ENCODE measurements at places on chromosomes 5 and 9. TPM values are rescaled to one million over a fixed set of nuclear protein-coding genes. Genes with fewer than 3 reads are reported as not detected.

DNA sequence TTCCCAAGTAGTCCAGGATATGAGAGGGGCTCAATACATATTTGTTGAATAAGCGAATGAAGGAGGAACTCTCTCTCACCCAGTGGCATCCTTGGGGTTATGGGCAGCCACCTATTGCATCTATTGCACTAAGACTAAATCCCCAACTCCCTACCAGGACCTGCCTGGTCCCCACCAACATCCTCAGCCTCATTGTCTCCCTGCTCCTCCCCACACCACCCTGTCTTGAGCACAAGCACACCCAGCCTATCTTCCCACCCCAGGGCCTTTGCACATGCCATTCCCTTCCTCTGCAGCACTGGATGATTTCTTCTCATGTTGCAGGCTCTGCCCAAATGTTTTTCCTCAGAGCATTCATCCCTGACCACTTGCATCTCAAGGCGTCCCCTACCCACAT lies 133.8 kb downstream of the BARX1 start:
- no peak for DNase-seq

- no peak for DNase-seq
Observed at GRCh38 chr5:89662499-89662898, 747.1 kb downstream of the CETN3 start.

GRCh38 chr9:129869585-129870501 lies 34.6 kb downstream of the USP20 start:
- no peak for DNase-seq

Gene UBAP2
- 26.5 TPM for total RNA-seq

Gene RGS14
- total RNA-seq = 34.7 TPM

GRCh38 chr9:129278391-129279237 lies 100.6 kb upstream of the IER5L start:
- DNase-seq = no peak

GRCh38 chr5:167710444-167711073 lies 580.9 kb upstream of the WWC1 start:
- no peak for DNase-seq

Gene PCDHGB5
- total RNA-seq = 0.14 TPM

DNA sequence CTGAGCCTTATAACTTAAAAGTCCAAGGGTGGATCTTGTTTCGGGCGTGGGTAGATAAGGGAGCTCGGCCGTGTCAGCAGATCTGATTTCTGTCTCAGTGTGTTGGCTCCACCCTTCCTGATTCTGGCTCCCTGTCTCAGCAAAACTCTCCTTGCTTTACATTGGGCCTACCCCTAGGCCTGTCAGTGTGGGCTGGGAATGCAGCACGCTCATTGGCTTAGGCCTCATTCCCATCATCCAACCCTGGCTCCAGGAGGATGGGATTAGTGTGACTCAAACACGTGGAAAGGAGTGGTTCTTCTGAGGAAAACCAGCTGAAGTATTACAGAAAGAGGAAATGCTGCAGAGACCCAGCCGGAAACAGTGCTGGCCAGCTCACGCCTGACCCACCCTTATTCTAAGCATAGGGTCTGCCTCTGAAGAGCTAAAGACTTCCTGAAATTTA lies 59.9 kb downstream of the ZFAND5 start:
- peak; percentile 79 for DNase-seq

Gene FOXD4
- total RNA-seq = 0.20 TPM

DNA sequence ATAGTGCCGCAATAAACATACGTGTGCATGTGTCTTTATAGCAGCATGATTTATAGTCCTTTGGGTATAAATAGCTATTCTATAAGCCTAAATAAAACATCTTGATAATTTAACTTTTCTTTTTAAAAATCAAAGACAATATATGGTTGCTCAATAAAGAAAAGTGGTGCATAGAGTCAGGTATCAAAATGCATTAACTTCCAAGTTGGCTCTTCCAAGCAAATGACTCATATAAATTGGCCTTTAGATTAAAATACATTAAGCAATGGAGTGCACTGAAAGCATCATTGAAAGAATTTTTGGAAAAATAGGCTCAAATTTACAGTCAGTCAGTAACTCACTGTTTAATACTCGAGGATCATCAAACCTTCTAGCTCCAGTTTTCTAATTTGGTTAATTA lies 106.6 kb downstream of the PLCXD3 start:
- no peak for DNase-seq

GRCh38 chr5:31029925-31030324 lies 163.6 kb upstream of the CDH6 start:
- DNase-seq = no peak

Gene SLCO6A1
- total RNA-seq = not detected

Gene CCDC192
- not detected for total RNA-seq

DNA sequence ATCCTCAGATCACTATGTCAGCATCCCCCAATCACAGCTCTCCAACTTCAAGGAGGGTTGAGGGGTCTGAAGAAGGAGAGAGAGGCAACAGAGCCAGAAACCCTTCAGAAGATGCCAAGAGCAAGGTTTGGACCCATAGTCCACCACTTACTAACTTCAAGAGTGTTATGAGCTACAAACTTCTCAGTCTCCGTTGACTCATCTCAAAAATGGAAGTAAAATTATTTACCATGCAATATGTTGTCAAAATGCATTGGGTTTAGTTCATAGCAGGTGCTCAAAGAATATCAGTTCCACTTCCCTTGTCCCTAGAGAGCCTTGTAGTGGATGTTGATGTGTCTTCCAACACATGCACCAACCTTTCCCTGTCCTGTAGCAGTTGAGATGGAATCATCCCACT lies 116.0 kb downstream of the KCNIP1 start:
- no peak for DNase-seq

GRCh38 chr9:72527801-72528195 lies 6.4 kb downstream of the TMC1 start:
- DNase-seq = no peak

Gene AK6
- total RNA-seq = 10.6 TPM

Gene CA9
- not detected for total RNA-seq

- DNase-seq = no peak
Observed at GRCh38 chr5:157072508-157072907, 13.6 kb upstream of the HAVCR1 start.

DNA sequence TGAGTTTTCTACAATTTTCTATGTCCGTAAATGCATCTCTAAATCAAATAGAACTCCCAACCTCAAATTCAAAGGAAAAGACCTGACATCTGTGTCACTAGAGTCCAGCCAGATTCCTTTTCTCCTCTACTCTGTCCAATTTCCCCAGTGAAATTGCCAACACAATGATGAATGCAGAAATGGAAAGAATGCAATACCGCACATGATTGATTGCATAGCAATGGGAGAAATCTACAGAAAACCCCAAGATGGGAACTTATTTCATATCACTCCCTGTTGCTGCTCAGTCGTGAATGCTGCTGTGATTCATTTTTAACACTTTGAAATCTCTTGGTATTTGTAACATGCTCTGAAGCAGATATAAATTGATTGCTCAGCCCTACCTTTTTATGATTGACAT lies 355.1 kb upstream of the TUSC1 start:
- DNase-seq = no peak

Gene SV2C
- total RNA-seq = 0.08 TPM

- DNase-seq = no peak
Observed at GRCh38 chr9:76022317-76022716, 131.8 kb downstream of the PCSK5 start.

DNA sequence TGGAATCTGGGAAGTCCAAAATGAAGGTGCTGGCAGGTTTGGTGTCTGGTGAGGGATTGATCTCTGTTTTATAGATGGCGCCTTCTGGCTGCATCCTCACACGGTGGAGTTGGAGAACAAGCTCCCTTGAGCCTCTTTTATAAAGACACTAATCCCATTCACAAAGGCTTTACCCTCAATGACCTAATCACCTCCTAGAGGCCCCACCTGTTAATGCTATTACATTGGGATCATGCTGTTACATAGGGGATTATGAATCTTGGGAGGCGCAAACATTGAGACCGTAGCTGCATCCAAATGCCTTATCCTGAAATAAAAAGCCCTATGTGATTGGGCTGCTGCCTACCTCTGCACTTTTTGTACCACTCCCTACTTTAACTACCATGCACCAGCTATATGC lies 197.1 kb upstream of the HMHB1 start:
- no peak for DNase-seq

Gene LOX
- total RNA-seq = 0.06 TPM

DNA sequence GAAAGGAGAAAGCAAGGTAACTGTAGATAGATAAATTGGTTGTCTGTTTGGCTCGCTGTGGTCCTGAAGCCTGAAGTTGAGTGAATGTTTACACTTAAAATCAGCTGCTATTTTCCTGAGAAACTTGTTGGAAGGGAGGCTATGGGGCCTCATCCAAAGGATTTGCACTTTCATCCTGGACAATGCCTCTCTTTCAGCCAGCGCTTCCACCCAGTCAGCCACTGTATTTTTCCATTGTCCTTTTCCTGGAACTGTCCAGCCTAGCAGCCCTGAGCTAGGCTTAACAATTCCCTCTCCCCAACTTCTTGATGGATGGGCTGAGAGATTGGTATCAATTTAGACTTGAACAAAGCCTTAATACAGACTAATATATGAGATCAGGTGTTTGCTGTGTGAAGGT lies 429.2 kb downstream of the DMAC1 start:
- no peak for DNase-seq

DNA sequence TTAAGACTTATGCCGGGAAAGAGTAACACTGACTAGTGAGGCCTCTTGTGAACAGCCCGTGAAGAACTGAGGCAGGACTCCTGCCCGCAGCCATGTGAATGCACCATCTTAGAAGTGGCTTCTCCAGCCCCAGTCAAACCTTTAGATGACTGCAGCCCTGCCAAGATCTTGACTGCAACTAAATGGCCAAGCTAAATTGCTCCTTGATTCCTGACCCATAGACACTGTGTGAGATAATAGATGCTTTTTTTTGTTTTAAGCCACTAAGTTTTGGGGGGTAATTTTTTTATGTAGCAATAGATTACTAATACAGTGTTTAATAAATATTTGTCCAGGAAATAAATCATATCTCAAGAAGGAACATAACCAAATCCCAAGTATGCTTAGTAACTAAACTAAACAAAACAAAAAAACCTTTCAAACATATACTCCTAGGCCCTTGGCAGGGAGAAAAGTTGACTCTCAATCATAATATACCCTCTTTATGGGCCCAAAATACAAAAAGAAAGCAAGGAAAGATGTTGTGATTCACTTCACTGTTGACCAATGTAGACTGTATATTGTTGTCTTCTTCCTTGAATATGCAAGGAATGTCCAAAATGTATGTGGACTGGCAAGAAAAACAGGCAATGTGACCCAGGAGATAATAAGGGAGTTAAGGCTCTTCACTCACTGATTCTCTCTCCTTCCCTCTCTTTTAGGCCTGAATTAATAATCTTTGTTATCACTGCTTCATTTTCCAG lies 79.7 kb upstream of the ZNF366 start:
- no peak for DNase-seq

- no peak for DNase-seq
Observed at GRCh38 chr5:106269252-106269843, 1401.4 kb downstream of the EFNA5 start.

- DNase-seq = peak; percentile 24
Observed at GRCh38 chr5:157870837-157871834, 12.2 kb upstream of the CLINT1 start.

DNA sequence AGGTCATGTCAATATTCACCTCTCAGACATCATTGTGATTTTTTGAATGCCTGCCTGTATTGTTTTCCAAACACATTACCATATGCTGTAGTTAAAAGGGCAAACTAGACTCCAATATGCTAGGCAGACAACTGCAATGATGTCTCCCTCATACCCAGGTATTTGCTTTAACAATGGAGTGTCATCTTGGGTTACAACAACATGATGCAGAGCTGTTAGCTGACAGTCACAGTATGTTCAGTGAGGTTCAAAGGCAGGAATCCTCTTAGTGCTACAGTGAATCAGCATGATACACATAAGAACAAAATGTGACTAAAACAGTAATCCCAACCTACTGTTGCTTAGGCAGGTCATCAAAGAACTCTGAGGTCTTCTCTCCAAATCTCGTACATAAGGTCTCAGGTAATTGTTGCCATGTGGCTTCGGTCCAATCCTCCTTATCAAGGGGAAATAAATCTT lies 24.0 kb downstream of the OR1J1 start:
- no peak for DNase-seq

- DNase-seq = peak; percentile 67
Observed at GRCh38 chr5:151115272-151115905, 34.6 kb upstream of the TNIP1 start.
